ENCODE measurements at places on chromosomes 1 and 21.

- no peak for DNase-seq
Measured at GRCh38 chr1:151953409-151954094, 40.1 kb downstream of the S100A10 start.

DNA sequence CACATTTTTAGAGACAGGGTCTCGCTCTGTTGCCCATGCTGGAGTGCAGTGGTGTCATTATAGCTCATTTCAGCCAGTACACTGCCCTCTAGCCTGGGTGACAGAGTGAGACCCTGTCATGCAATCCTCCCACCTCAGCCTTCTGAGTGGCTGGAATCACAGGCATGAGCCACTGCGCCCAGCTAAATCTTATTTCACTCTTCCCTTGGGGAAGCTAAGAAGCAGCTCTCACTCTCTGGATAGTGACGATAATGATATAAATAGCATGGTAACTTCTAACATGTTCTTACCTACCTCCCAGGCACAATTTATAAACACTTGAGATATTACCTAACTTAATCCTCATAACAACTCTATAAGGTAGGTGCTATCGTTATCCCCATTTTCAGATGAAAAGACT lies 24.9 kb downstream of the IQGAP3 start:
- DNase-seq = no peak

- DNase-seq = peak; percentile 71
Measured at GRCh38 chr1:111222308-111223125, 5.0 kb upstream of the CHI3L2 start.

- no peak for DNase-seq
Measured at GRCh38 chr1:21497466-21498061, 11.7 kb upstream of the ALPL start.

DNA sequence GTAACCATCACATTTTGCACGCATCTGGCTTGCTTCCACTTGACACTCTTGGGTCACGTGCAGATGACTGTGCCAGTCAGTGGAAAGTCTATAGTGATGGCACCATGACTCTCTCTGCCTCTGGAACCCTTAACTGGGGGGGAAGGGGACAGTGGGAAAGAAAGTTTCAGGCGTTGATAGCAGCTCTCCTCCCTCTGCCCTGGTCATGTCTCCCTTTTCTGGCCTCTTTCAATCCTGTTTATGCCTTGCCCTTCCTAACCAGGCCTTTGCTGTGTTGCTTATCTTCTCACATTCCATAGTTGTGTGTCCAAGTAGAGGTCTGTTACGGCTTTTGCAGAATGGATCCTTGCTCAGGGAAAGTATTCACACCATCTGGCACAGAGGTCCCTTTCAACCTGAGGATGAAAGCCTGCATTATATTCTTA lies 93.5 kb downstream of the NRDC start:
- no peak for DNase-seq
